Pons (tissue), 1 donor: ENCODE measurements at places on chromosomes 5 and 9.

GRCh38 chr9:118100529-118101419 lies 396.6 kb downstream of the TLR4 start:
- no peak for DNase-seq

GRCh38 chr5:78109891-78110324 lies 184.6 kb downstream of the AP3B1 start:
- DNase-seq, result no peak

- no peak for DNase-seq
These were observed 142.9 kb downstream of the CAMK4 start for GRCh38 chr5:111367115-111367514.

DNA sequence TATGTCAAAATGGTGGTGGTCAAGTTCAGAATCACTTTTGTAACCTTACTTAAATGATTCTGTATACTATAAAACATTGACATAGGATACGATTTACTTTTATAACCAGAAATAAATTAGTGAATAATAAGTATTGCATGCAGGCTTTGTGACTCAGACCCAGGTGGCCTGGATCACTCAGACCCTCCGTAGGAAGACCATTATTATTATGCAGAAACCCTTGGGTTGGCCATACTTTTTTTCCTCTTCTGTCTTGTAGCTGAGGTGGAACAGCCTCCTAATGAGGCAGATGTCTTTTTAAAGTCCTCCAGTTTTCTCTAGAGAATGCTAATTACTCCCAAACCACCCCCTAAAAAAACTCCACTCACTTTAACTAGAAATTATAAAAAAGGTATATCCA lies 121.9 kb downstream of the LPAR1 start:
- DNase-seq, result no peak

DNA sequence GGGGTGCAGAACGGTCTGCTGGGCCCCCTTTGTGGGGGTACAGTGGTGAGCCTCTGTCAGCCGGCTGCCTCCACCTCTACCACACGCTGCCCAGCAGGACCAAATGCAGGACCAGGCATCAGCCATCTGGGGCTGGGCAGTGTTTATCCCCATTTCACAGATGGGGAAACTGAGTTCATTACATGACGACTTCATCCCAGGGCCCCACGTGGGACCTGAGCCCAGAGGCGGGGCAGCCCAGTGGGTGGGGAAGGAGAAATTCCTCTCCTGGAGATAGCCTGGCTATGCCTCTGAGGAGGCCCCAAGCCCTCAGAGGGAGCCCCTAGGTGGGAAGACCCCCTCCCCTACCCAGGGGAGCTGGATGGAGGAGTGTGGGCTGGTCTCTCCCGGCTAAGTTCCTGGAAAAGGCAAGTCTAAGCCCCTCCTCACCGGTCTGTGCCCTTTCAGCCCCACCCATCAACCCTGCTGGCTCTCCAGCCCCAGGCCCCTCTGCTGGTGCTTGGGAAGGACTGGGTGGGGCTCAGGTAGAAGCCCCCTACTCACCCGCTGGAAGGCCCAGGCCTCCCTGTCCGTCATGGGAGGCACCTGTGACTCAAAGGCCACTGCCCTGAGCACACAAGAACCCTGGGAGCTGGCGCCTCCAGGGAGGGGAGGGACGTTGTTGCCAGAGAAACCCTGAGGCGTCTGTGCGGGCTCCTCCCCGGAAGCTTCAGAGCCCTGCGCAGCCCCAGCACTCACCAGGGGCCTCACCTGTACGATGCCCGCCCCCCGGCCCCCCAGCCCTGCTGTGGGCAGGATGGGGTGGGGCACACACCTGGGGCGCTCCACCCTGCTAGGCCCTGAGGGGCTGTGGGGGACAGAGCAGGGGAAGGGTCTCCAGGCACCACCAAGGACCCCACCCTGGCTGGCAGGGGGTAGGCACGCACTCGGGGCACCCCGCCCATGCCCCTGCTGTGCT lies 7.4 kb upstream of the CCDC187 start:
- DNase-seq, result no peak
